ENCODE measurements at places on chromosomes 11 and 22.

DNA sequence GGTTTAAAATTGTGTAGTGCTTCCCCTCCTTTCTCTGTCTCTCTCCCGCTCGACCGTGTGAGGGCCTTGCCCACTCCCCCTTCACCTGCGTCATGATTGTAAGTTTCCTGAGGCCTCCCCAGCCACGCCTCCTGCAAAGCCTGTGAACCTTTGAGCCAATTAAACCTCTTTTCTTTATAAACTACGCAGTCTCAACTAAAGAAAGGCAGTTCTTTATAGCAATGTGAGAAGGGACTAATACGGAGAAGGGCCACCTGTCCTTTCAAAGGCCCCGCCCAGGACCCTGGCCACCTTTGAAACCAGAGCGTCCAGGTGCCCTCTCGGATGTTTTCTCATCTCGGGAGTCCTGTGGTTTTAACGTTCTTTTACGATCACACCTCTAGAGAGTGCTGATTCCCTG is 741.5 kb downstream of the BRD1 start:
- no peak for DNase-seq

DNA sequence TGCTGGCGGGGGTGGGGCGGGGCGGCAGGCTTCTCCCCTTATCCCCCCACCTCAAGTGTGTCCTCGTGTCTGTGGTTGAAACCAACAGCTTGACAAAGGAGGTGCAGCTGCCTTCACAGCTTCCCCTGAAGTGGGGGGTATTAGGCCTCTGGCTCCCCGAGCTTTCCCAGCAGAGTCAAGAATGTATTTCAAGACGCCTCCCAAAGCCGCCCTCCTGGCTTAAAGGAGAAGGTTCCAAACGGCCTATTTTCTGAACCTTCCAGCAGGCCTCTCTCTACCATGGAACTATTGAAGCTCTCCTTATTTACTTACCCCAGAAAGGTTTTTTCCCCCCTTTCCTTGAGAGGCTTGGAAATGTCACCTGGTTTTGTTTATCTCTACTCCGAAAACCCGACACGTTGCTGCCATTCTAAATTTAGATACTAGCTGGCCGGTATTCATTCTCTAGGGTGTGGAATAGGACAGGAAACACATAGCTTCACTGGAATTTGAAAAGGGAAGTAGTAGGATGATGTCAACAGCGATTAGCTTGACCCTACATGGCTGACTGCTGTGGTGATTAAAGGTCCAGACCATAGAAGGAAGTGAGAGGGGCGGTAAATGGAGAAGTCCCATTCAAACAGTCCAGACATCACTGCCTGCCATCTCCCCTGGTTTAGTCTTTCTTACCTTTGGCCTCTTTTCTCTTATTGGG is 671 bp upstream of the PICALM start:
- peak; percentile 84 for DNase-seq

GRCh38 chr11:19460718-19461405 is 220.1 kb upstream of the E2F8 start:
- DNase-seq: peak; percentile 83

GRCh38 chr11:27291302-27291889 is 71.6 kb downstream of the CCDC34 start:
- no peak for DNase-seq

DNA sequence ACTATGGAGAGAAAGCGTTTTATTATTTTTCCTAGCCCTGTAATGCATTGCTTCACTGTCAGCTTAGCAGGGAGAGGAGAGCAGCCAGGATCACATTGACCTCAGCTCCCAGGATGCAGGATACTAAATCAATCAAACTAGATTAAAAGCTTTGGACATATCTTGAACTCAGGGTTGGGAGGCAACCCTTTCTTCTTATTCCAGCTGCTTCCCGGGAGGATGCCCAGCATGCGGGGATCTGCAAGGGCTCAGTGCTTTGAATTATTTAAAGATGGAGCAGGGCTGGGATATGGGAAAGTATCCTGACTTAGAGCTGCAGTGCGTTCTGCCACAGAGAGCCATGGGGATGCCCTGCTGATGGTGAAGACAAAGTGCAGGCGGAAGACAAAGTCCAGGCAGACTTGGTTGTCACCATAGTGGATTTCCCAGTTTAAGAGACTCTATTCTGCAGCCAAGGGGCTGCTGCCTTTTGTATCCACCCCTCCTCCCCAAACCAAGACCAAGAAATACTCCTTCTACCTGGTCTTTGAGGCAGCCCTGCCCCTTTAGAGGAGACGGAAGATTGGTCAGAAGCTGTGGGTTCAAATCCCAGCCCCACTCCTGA is 1035.0 kb downstream of the TBC1D22A start:
- no peak for DNase-seq

DNA sequence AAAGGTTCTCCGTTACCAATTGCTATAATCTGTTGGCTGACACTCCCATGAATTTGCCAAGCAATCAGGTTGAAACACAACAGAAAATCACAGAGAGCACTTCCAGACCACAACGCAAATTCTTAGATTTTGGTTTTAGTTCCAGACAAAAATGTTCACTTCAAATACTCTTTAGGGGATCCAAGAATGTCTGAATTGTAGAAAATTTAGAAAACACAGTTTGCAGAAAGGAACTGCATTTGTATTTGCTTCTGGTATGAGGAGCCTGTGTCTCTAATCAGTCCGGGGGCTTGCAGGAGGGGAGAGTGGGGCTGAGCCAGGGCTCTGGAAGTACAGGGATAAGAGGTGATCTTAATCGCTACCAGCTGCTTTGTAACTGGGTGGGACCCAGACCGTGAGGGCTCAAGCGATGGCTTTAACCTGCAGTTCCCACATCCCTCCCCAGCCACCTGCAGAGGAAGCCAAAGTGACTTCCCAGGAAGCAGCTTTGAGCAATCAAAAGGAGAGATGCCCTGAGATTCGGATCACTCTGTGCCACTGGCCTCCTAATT is 18.7 kb downstream of the SCUBE2 start:
- DNase-seq: peak; percentile 45

- DNase-seq: no peak
These were observed 28.6 kb downstream of the PPARA start for GRCh38 chr22:46178755-46179505.

DNA sequence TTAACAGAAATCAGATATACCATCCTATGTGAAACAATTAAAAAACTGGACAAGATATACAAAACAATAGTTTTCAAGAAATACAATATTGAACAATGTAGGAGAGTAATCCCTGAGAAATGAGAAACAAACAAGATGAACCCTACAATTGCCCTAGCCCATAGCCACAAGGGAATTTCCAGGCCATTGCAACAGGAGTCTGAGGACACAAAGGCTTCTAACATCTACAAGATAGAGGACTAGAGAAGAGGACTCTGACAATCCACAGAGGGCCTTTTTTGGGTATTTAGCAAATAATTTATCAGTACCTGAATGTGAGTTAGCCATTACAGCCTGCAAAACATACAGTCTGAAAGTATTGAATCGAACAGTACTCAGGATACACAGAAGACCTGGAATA is 251.7 kb downstream of the GRM5 start:
- DNase-seq: no peak
